ENCODE measurements at places on chromosomes 4 and X.

GRCh38 chr4:114728426-114728825, 129.8 kb downstream of the UGT8 start:
- DNase-seq, result no peak

- peak; percentile 60 for DNase-seq
Observed at GRCh38 chr4:39976945-39977488, 694 bp downstream of the PDS5A start.

GRCh38 chrX:74923942-74924448, 1.3 kb downstream of the NEXMIF start:
- DNase-seq, result no peak

DNA sequence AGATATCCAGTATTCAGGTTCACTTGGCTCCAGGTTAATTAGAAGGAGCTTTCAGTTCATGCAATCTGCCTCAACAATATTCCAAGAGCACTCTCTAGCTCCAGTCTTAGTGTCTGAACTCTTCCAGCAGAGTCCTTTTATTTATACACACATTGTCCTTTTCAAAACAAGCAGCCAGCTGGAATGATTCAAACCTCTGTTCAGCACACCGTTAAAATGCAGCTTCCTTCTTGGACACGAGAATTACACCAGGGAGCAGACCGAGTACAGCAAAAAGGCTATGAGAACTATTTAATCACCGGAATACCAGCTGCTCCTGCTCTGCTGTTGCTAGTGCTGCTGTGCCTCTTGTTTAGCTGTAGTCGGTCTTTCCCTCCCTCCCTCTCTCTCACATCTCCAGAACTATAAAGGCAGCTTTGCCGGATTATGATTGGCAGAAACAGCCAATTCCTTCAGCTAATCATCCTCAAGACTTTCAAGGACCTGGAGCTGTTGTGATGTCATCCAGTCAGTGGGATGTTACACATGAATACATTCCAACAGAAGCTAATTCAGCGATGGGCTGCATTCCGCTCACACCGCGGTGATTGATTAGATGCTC, at the start of gene NDST4:
Gene NDST4, minus strand, starts transcription at position 115 of the 601 bp plus-strand sequence. CDS start 36,584 bp downstream, outside the sequence.
- no peak for DNase-seq

DNA sequence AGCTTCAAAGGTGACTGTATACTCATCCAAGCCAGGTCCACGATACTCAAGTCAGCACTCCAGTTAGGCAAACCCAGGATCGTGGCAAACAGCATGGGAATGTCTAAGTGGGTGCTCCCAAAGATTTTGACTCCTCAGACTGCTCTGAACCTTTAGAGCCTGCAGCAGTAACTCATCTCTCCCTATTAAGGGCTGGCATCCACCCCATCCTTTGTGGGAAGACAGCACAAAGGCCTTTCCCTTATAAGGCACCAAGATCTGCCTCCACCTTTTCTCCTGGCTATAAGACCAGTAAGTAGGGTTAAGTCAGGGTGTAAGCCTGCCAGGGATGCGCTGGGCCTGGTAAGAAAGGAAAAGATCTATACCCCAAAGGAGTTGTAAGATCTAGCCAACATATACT, 23.6 kb upstream of the SLC25A43 start:
- DNase-seq, result no peak

DNA sequence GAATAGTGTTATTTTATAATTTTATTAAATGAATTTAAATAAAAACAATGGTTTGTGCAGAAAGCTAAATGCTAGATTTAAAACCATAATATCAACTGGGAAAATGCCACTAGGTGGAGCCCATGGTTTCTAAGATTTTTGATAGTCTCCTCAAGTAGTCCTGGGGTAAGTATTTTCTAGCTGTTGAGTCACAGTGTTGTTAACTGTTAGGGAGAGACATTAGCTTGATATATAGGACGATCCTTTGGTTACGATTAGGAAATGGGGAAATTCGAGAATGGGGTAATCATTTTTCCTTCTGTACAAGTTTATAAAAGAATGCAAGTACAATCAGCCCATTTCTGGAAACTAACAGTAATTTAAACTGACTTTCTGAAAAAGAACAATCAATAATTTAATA, 378.4 kb downstream of the ANKRD50 start:
- peak; percentile 58 for DNase-seq

GRCh38 chr4:80585542-80585941, 250.0 kb downstream of the CFAP299 start:
- no peak for DNase-seq

GRCh38 chr4:147056940-147057610, 111.4 kb upstream of the TTC29 start:
- no peak for DNase-seq
